ENCODE measurements at places on chromosomes 5 and 9. TPM values are rescaled to one million over a fixed set of nuclear protein-coding genes. Genes with fewer than 3 reads are reported as not detected.

Gene LHX3
- total RNA-seq, result not detected

Gene MYOT
- total RNA-seq, result not detected

Gene CTNNAL1
- 160 TPM for total RNA-seq

Gene SPINK7
- total RNA-seq, result not detected

Gene OLFM1
- 0.43 TPM for total RNA-seq

Gene FAM153A
- total RNA-seq, result not detected

Gene SPATA31A3
- not detected for total RNA-seq

Gene SPATA31C1
- not detected for total RNA-seq

Gene FOXD4L4
- total RNA-seq, result 0.29 TPM

Gene SLC34A3
- not detected for total RNA-seq

Gene CCNO
- 0.13 TPM for total RNA-seq

Gene PCDHGB5
- total RNA-seq, result 13.4 TPM

Gene ERGIC1
- total RNA-seq, result 145 TPM

Gene CDH10
- under 0.01 TPM for total RNA-seq

Gene FBXO4
- total RNA-seq, result 8.8 TPM

Gene CTNND2
- total RNA-seq, result not detected

Gene CIZ1
- total RNA-seq, result 33.6 TPM

Gene CRB2
- not detected for total RNA-seq

Gene CEMIP2
- total RNA-seq, result 55.4 TPM

Gene TUSC1
- 10.1 TPM for total RNA-seq

Gene LNPEP
- total RNA-seq, result 62.1 TPM

Gene GLRA1
- total RNA-seq, result not detected

Gene PCDHGA3
- 0.93 TPM for total RNA-seq

Gene EIF4EBP3
- 1.7 TPM for total RNA-seq

Gene SOX30
- total RNA-seq, result not detected

Gene PKN3
- total RNA-seq, result 20.6 TPM

Gene JAKMIP2
- total RNA-seq, result not detected

Gene AGXT2
- not detected for total RNA-seq

Gene WDR70
- 38.1 TPM for total RNA-seq

Gene SH3PXD2B
- total RNA-seq, result 36.3 TPM

Gene LHX6
- total RNA-seq, result under 0.01 TPM

Gene UBE2B
- total RNA-seq, result 70.5 TPM

Gene MPDZ
- total RNA-seq, result 77.3 TPM

Gene NIPAL4
- total RNA-seq, result not detected

Gene ANKRD34B
- total RNA-seq, result not detected

Gene TLE1
- total RNA-seq, result 40.3 TPM

Gene HIGD2A
- total RNA-seq, result 37.5 TPM

Gene PCDHA7
- total RNA-seq, result 0.07 TPM

Gene SOHLH1
- not detected for total RNA-seq

Gene ADAMTS13
- total RNA-seq, result 0.57 TPM

Gene STK10
- total RNA-seq, result 49.2 TPM

Gene TAF1L
- total RNA-seq, result under 0.01 TPM

Gene IL5
- not detected for total RNA-seq

Gene PDE6A
- total RNA-seq, result not detected

Gene PDCD1LG2
- total RNA-seq, result 16.1 TPM
